ENCODE measurements at places on chromosomes 1 and 21. TPM values are rescaled to one million over a fixed set of nuclear protein-coding genes. Genes with fewer than 3 reads are reported as not detected.
A peak's percentile ranks its signal among the peaks of the same experiment; 100 is the strongest.

DNA sequence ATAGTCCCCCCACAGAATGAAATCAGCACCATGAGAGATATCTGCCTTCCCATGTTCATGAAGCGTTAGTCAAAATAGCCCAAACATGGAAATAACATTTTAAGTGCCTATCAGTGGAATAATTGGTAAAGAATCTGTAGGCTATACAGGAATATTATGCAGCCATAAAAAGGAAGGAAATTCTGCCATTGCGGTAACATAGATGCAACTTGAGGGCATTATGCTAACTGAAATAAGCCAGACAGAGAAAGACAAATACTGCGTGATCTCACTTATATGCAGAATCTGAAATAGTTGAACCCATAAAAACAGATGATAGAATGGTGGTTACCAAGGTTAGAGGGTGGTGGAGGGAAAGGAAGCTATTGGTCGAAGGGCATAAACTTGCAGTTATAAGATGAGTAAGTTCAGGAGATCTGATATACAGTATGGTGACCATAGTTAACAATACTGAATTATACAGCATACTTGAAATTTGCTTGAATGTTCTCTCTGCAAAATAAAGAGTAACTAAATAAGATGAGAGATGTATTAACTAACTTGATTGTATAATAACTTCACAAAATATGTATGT is 699 bp upstream of the IL23R start:
- no peak for DNase-seq

- no peak for DNase-seq
Observed at GRCh38 chr1:92443893-92444292, 42.8 kb downstream of the GFI1 start.

GRCh38 chr1:82507011-82507410 is 706.3 kb downstream of the ADGRL2 start:
- DNase-seq: no peak

DNA sequence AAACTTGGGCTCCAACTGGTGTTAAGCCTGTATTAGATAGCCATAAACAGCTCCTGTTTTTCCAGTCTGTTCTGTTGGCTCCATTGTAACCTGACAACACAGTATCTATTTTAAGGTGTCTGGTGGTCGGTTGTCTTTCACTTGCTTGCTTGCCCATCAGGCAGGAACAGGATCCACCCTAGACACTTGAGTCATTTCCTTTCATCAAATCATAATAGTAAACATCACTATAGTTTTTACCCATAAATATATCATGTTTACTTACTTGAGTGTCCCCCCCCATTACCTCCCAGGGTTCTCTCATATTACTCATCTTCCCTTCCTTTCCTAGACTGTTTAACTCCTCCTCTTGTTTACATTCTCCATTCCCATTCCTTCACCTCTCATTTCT is 2.9 kb downstream of the DDI2 start:
- DNase-seq: no peak

- DNase-seq: no peak
Observed at GRCh38 chr1:64790832-64791487, 46.1 kb downstream of the RAVER2 start.

GRCh38 chr1:58978096-58978495 is 194.2 kb upstream of the JUN start:
- DNase-seq: no peak

DNA sequence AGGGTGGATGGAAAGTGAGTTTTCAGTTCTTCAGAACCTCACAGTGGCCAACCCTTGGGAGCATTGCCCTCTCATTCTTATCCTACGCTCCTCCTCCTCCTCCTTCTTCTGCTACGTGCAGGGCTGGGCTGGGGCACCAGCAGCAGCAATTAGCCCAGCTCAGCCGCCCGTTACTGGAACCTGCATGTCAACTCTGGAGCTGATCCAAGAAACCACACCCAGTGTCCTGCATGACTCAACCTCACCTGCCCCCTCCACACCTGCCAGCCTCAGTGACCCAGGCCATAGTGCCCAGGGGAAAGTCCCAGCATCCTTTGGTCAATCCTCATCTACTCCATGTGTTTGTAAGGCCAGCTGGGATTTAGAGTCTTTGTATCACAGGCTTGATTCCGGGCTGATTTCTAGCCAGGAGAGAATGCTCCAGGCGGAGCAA is 12.6 kb downstream of the ELF3 start:
- no peak for DNase-seq

GRCh38 chr1:228141226-228142044 is 1.4 kb downstream of the GUK1 start:
- DNase-seq: peak; percentile 77

DNA sequence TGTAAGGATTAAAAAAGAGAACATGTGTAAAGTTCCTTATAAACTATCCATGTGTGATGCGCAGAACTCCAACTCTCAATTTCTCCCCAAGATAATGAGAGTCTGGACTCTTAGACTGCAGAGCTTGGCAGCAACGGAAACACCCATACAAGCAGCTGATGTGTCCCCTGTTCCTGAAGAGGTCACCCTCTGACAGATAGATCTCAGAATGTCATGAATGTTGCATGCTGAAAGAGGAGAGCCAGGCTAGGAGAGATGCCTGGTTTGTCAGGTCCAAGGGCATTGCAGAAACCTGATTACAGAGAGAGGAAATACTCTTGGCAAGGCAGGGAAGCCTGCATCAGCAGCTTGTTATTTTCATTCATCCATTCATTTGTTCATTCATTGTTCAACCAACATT is 24.2 kb downstream of the MTARC1 start:
- no peak for DNase-seq

DNA sequence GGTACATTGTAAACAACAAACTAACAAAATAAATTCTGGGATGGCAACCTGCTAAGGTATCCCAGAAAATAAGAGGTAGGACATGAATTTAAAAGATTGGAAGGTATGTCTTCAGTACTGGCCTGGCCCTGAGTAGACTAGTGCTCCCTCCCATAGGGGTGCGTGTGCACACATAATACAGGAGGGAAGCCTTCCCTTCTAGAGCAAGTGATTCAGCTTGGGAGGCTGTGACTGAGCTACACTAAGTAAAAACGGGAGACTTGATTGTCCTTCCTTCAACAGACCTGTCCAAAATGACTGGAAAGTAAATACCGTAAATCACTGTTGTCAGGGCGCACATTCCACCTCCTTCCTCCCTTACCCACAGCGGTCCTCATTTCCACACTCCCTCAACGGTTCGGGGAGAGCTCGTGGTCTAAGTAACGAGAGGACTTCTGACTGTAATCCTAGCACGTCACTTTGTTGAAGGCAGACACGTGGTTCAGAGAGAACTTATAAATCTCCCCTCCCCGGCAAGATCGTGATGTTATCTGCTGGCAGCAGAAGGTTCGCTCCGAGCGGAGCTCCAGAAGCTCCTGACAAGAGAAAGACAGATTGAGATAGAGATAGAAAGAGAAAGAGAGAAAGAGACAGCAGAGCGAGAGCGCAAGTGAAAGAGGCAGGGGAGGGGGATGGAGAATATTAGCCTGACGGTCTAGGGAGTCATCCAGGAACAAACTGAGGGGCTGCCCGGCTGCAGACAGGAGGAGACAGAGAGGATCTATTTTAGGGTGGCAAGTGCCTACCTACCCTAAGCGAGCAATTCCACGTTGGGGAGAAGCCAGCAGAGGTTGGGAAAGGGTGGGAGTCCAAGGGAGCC is at the start of gene TGFB2:
Gene TGFB2 (plus strand): TSS at position 523 of the 859 bp plus-strand sequence. CDS start 1,366 bp downstream, outside the sequence.
- peak; percentile 87 for DNase-seq

Gene BACE2
- 52.1 TPM for total RNA-seq

Gene ALX3
- not detected for total RNA-seq
